NCI-H345 (cell line): ENCODE measurements at places on chromosomes 6 and 20.

- no peak for DNase-seq
Measured at GRCh38 chr20:31815408-31816188, 3.6 kb upstream of the MYLK2 start.

DNA sequence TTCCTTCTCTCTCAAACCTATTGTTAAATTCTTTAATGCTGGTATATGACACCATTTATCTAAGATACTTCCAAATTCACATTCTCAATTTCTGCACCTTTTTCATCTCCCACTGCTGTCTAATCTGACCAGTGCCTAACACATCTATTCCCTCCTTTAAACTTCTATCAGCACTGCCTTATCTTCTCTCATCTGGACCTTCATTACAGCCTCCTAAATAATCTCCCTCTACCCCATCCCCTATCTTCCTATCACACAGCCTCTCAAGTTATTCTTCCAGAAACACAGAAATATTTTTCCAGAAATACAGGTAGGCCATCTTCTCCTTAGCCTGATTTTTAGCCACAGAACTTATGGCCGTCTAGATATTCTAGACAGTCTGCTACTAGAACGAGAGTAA, 5.5 kb downstream of the DTNBP1 start:
- DNase-seq = no peak

DNA sequence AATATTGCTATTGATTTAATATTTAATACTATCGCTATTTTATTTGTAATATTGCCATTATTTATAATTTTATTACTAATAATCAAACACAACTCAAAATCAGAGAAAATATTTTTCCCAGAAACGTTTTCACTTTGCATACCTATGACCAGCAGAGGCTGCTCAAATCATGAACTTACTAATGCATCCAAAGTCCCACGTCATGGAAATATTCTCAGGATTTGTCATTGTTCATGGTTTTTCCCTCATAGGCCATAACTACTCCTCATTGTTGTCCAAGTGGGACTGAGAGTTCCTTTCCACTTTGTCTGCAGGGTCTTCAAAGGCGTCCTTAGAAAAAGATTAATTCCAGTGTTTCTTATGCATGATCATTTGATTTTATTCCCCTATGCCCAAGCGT, 344.8 kb downstream of the THBS2 start:
- no peak for DNase-seq

- no peak for DNase-seq
Measured at GRCh38 chr6:156767603-156768467, 9.3 kb upstream of the ARID1B start.

GRCh38 chr6:98845211-98846020, 11.0 kb downstream of the POU3F2 start:
- DNase-seq = peak; percentile 93

- DNase-seq = no peak
Measured at GRCh38 chr6:46940433-46941226, 18.9 kb upstream of the ADGRF5 start.

DNA sequence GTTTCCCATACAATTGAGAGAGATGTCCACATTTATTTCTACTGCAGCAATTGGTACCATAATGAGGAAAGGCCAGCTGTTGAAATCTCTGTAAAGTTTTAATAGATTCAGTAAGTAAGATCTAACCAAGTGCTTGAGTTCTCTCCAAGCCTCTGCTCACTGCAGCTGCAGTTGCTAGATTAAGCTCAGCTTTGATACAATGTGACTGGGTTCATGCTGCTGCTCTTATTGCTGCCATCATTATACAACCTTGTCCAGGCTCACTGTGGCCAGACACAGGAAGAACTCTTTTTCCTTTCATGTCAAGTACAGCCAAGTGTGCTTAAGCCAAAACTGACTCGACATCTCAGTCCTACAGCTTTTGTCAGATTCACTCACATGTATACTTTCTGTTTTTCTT, 423.5 kb downstream of the GJA1 start:
- DNase-seq = no peak

DNA sequence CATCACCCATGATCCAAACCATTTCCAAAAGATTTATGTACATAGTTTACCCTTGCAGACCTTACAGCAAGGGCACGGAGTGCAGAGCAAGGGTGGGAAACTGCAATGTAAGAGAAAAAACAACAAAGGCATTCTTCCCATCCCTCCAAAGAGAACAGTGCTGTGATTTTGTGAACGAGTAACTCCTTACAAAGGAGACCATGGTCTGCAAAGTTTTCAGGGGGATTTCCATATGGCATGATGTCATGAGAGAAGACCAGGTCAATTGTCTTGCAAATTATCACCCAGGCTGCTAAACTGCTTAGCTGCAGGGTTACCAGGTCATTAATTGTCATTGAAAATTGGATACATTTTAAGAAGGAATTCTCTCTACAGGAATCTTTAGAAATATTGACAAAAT, 58.3 kb downstream of the LAMP5 start:
- no peak for DNase-seq

- DNase-seq = no peak
Measured at GRCh38 chr6:42220807-42221206, 3.1 kb upstream of the MRPS10 start.

- DNase-seq = peak; percentile 34
Measured at GRCh38 chr6:159969921-159970320, 1.0 kb downstream of the IGF2R start.

DNA sequence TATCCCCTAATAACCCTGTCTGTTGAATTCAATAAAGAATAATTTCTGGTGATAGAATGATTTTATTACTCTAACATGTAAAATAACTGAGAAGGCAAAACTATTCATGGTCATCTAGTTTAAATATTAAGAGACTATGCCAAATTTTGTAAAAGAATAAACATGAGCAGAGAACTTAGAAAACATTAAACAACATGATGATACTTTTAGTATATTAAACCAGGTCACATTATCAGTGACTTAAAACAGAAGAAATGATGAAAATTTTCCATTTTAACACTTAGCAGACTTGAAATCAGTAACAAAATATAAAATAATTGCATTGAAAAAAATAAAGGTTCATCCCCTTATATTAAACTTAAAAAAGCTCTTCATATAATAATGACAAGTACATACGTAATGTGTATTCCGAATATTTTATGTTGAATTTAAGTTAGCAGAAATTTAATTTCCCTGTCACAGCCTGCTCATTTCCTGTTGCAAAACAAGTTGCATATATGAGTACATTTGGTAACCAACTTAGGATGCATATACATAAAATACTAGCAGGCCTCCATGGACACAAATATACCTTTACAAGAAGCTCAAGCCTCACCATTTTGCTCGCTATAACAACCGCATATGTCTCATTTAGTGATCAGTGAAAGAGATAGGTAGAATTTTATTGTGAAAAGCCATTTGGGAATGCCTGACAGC, 40.6 kb downstream of the DTNBP1 start:
- DNase-seq = no peak

GRCh38 chr6:30656513-30656912, 9.6 kb downstream of the C6orf136 start:
- DNase-seq = no peak

GRCh38 chr6:97059473-97059872, 134.9 kb downstream of the KLHL32 start:
- peak; percentile 33 for DNase-seq

DNA sequence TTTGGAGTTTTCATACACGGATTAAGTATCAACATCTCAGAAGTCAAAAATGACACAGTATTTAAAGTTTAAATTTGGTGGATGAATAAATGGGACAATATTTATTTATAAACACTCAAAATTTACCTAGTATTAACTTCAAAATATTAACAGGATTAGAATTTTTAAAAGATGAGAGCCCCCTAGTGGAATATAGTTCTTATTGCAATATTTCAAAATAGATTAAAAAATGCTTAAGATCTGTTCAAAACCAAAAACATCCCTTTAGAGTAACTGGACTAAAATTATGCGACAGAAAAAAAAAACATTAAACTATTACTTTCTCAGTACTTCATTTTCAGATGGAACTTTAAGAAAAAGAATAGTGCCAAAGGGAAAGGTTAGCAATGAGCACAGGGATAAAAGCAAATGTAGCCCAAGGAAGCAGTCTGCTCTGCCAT, 56.6 kb downstream of the SNX14 start:
- no peak for DNase-seq
